ENCODE measurements at places on chromosomes 13 and 19.

DNA sequence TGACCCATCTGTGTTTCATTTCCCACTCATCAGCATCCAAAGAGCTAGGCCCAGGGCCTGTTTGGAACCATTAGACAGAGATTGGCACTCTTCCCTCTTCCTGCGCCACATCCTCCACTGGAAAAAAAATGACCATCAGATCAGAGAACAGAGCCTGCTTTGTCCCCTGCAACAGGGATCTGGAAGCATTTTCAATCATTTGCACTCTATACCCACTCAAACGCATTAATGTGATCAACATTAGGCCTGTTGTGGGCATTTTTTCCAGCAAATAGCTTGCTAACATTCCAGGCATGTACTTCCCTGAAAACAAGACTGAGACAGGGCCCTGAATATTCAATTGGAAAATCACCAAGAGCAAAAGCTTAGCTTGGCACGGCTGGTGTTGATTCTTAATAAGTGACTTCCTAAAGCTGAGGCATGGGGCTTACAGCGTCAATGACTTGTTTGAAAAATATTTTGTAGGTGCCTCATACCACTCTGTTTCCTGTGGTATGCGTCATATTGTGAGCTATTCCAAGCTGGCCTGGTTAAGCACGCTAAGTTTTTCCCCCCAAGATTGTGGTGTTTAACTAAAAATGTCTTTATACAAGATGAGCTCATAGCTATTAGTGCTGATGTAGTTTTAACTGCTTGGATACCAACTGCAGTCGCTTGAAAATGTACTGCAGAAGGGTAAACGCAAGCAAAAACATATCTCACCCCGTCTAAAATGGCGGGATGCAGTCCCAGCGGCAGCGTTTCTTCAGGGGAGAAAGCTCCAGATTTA, 404.4 kb downstream of the SPRY2 start:
- no peak for DNase-seq

GRCh38 chr13:112172017-112172416, 105.1 kb downstream of the SOX1 start:
- DNase-seq, result no peak

- no peak for DNase-seq
Measured at GRCh38 chr19:28847468-28847867, 365.5 kb downstream of the UQCRFS1 start.

DNA sequence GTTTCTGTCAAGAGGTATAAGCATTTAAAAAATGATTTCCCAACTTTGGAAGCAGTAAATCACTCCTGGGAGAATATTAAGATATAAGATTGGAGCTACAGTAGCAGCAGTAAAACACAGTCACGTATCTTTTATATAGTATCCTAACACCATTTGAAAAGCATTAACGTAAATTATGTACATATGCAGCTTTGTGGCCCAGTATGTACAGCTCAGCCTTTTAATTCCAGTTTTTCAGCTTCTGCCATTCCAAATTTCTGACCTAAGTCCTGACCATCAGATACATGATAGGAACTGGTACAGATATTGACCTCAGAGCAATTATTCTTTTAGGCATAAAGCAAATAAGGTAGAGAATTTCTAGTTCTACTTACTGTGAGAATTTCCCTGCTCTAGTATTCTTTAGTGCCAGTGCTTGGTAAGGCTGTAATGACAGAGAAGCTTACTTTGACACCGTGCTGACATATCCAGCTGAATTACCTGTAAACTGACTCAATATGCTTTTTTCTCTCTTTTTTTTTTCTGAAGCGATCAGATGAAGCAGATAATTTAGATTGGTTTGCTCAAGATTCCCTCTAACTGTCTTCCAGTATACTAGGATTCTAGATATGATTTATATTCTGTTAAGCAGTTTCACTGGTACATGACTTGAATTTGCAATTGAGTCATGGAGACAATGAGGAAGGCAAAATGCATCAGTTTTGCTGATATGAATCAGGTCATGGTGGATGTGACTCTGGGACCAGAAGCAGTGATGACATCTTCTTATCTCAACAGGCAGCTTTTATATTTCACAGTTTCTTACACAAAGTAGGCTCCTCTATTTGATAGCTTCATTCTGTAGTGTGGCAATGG, 703.6 kb downstream of the SLITRK6 start:
- no peak for DNase-seq

GRCh38 chr19:38850976-38851621, 1.3 kb upstream of the HNRNPL start:
- no peak for DNase-seq

DNA sequence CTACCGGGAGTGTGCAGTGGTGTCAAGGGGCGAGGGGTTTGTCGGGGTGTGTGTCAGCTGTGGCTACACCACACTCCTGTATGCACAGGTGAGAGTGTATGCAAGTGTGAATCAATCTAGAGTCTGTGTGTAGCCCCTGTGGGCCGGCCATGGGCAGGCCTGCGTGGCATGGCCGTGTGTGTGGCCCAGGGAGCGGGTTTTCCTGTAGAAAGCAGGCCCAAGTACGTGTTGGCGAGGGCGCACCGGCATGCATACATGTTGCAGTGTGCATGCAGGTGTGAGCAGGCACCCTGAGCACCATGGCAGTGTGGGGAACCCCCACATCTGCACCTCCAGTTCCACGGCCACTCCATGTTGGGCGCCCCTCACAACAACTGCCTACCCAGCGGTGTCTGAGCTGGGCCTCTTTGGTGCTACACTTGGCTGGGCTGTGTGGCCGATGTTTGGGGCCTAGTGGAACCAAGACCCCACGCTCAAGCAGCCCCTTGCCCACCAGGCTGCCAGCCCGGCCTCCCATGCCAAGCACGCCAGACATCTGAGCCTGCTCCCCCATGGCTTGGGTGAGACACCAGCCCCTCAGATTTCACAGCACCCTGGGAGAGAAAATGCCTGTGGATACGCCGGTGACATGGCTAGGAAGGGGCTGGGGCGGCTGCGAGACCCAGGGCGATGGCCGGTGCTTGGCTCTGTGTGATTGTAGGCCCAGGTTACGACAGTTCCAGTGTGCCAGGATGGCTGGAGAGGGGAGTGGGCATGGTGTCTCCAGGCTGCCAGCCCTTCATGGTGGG, 2.1 kb downstream of the NFIX start:
- DNase-seq, result no peak

- no peak for DNase-seq
Measured at GRCh38 chr13:95564091-95564490, 11.6 kb downstream of the CLDN10 start.

DNA sequence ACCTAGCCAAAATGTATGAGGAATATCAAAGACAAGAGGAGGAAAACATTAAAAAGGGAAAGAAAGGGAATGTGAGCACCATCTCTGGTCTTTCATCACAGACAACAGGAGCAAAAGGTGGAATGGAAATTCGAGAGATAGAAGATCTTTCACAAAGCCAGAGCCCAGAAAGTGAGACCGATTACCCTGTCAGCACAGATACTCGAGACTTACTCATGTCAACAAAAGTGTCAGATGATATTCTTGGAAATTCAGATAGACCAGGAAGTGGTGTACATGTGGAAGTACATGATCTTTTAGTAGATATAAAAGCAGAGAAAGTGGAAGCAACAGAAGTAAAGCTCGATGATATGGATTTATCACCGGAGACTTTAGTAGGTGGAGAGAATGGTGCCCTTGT, 217.0 kb downstream of the NBEA start:
- no peak for DNase-seq

DNA sequence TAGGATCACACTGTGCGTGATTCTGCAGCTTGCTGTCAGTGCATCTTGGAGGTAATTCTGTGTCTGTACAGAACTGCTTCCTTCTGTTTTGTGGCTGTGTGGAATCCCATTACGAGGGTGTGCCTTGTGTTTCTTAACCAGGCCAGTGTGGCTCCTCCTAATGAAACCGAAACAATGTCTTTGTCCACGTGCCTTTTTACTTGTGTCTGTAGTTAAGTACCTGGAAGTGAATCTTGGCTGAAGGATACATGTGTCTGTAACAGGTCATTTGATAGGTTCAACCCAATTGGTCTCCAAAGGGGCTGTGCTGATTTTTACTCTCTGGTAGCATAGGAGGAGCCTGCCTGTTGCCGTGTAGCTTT, 13.1 kb downstream of the NOP53 start:
- DNase-seq, result no peak

GRCh38 chr13:84927442-84928169, 871.6 kb downstream of the SLITRK6 start:
- no peak for DNase-seq

- DNase-seq, result no peak
Measured at GRCh38 chr13:110912651-110913051, 2.2 kb downstream of the ANKRD10 start.

GRCh38 chr19:12668932-12669269, 2.3 kb downstream of the WDR83 start:
- peak; percentile 71 for DNase-seq

DNA sequence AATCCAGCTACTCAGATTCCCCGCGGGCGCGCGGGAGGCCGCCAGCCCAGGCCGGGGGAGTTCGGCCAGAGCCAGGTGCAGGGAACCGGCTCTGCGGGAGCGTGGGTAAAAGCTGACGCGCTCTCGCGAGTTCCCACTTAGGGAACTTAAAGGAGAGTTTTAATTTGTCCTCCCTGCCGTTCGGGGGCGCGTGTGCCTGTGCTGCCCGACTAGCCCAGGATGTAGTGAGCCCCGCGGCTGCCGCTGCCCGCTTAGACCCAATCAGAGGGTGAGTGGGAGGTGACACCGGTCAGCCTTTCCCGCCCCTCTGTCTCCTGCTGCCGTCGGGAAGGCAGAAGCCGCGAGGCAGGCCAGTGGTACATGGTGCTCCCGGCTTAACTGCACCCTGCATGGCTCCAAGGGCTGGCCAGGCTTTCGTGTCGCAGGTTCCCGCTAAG, 36.0 kb upstream of the NEK3 start:
- peak; percentile 84 for DNase-seq

- DNase-seq, result peak; percentile 73
Measured at GRCh38 chr19:926589-927350, 935 bp downstream of the ARID3A start.

- no peak for DNase-seq
Measured at GRCh38 chr19:48495396-48495795, 16.2 kb downstream of the LMTK3 start.

- no peak for DNase-seq
Measured at GRCh38 chr13:90686442-90686841, 661.0 kb upstream of the MIR17HG start.

- DNase-seq, result no peak
Measured at GRCh38 chr13:109510013-109510412, 276.4 kb downstream of the IRS2 start.

- no peak for DNase-seq
Measured at GRCh38 chr13:80860845-80861244, 519.9 kb upstream of the SPRY2 start.

DNA sequence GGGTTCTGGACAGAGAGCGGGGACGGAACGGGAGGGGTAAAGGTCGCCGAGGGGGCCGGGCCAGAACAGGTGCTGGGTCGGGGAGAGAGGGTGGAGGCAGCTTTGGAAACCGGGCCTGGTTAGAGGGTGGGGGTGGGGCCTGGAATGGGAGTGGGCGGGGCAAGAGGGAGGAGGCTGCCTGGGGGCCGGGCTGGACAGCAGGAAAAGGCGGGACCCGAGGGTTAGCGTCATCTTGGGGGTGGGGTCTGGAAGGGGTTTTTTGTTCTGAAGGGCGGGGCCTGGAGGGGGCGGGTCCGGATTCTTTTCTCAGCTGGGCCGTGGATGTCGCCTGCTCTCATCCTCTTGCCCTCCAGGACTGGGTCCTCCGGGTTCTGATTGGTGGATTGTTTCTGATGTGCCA, 4.3 kb upstream of the ZNF813 start:
- DNase-seq, result no peak

DNA sequence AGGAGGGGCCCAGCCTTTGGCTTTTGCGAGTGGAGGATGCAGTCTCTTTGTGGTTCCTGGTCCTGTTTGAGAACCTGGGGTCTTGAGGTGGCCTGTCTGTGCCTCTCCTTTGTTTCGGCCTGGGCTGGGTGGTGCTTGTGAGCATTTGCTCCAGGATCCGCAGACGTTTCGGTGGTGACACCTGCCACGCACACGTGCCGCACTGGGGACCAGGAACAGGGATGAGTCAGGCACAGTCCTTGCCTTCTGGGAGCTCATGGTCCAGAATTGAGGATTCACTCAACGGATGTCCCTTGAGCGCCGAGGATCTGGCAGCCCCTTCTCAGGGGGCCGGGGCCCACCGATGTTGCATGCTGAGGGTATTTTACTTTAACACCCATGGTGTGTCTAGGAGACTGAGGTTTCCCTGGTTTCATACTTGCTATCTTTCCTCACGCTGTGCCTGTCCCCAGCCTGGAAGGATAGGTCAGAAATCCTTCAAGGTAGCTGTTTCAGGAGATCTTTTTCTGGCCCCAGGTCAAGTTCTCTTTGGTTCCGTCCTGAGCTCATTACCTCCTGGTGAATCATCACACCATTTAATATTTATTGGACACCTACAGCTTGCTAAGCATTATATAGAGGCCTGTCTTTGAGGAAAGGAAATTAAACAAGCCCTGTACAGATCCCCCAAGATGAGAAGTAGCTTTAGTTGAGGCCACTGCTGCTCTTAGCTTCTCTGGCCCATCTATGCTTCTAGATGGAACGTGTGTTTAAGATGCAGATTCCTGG, 5.1 kb downstream of the HDGFL2 start:
- no peak for DNase-seq

DNA sequence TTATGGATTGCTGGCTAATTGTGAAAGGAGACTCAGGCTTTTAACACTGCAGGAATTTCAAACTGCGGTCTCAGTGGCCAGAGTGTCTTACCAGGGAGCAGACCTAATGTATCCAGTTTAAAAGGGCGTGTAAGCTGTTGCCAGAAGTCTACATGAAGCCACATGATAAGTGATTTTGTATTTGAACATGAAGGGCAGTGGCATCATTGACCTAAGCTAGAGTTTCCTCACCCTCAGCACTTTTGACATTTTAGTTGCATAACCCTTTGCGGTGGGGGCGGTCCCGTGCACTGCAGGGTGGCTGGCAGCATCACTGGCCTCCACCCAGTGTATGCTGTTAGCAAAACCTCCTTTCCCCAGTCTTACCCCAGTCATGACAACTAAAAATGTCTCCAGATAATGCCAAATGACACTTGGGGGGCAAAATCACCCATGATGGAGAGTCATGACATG, 23.7 kb upstream of the GPR18 start:
- peak; percentile 79 for DNase-seq

DNA sequence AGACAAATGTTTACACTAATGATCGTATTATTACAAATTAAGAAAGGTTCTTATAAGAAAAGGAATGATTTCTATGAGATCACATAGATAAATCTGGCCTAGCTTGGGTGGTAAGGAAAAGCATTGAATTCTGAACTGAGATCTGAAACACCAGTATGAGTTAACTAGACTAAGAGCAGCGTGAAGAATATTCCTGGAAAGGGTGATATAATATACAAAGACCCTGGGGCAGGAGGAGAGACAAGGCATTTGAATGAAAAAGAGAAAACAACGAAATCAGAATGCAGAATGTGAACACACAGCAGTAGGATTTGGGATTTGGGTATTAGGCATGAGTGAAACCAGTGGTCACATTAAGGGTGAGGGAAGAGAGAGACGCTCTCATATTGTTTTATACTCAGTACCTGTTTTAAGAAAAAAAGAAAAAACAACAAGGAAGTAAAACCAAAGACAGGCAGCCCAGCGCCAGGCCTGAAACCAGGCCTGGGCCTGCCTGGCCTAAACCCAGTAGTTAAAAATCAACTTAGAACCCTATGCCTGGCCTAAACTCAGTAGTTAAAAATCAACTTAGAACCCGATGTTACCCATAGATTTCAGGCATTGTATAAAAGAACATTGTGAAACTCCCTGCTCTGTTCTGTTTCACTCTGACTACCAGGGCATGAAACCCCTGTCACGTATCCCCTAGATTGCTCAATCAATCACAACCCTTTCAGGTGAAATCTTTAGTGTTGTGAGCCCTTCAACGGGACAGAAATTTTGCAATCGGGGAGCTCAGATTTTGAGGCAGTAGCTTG, 287.1 kb downstream of the ITGBL1 start:
- DNase-seq, result no peak
